ENCODE measurements at places on chromosomes 13 and 19.

GRCh38 chr19:56740501-56740900, 68.9 kb upstream of the ZNF835 start:
- no peak for DNase-seq

- DNase-seq = no peak
These were observed 6.8 kb downstream of the GPC5 start for GRCh38 chr13:91405240-91405639.

DNA sequence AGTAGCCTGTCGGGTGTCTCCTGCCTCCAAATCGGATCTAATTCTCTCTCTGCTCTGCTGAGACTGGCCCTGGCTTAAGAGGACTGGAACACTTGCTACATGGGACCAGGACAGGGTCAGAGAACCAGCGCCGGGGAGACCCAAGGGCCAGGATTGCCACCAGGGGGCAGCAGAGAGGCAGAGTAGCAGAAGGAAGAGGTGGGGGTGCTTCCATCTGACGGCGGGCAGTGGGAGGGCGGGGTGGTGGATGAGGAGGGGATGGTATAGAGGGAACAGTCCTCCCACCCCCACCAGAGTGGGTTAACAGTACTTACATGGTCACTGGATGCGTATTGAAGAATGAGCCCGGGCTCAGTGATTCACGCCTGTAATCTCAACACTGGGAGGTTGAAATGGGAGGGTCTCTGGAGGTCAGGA, 11.9 kb downstream of the SELENOW start:
- peak; percentile 61 for DNase-seq

- no peak for DNase-seq
These were observed 1.4 kb downstream of the RNF126 start for GRCh38 chr19:661427-662196.

DNA sequence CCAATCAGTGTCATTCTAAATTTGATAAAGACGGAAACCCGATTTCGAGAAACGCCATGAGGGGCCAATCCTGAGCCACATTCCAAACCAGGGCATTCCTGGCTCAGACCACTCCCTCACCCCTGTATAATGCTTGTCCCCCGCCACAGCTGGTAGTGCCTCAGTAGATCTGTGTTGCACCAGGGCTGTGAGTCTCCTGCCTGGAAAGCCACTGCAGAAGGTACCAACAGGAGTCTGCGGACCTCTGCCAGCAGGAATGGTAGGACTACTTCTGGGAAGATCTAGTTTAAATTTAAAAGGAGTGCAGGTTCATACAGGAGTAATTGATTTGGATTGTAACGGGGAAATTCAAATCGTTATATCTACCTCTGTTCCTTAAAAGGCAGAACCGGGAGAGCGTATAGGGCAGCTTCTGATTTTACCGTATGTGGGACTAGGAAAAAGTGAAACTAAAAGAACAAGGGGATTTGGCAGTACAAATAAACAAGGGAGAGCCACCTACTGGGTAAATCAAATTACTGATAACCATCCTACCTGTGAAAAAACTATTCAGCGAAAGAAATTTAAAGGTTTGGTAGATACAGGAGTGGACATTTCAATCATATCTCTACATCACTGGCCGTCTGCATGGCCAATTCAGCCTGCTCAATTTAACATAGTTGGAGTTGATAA, 20.8 kb upstream of the ZNF266 start:
- peak; percentile 62 for DNase-seq

- peak; percentile 63 for DNase-seq
These were observed 224.2 kb upstream of the STARD13 start for GRCh38 chr13:33509642-33510229.
